HT1080 (cell line): ENCODE measurements at places on chromosomes 2 and 18. TPM values are rescaled to one million over a fixed set of nuclear protein-coding genes. Genes with fewer than 3 reads are reported as not detected.

DNA sequence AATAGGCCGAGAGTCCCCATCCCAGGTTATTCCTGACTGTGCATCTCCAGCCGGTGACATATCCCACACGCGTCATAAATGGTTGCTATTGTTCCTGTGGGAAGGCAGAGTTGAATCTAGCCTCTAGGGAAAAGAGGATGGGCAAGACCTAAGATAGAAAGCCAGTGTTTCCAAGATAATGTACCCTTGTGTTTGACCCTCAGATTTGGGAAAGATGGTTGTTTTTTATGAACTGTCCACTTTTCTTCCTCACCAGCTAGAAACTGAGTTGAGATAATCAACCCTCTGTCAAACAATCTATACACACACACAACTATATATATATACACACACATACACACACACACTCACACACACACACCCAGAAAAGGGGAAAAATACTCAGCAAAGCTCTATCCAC is 131.0 kb downstream of the PRKCE start:
- DNase-seq: no peak

DNA sequence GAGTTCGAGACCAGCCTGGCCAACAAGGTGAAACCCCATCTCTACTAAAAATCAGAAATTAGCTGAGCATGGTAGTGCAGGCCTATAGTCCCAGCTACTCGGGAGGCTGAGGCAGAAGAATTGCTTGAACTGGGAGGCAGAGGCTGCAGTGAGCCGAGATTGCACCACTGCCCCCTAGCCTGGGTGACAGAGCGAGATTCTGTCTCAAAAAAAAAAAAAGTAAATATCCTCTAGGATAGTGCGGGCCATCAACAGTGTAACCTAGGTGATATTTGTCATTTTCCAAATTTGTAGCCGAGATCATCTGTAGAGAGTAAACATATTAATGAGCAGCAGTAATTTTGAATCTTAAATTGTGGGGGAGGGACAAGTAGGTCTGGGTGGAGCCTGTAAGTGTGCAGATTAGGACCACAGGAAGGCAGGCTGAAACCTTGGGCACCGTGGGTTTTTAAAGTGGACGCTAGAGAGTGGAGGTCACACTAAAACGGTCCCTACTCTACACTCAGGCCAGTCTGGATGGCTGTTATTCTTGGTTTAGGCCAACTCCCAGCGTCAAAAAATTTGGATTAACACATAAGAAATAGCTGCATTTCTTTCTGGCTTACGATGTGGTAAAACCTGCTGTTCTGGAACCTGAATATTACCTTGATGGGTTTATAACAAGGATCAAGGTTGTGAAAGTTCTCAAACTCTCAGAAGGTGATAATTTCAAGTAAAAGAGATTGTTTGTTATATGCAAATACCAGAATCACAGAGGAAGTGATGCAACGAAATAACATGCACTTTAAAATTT is 22.7 kb upstream of the TET3 start:
- no peak for DNase-seq

GRCh38 chr2:241150660-241151530 is 628 bp downstream of the PPP1R7 start:
- DNase-seq: no peak

DNA sequence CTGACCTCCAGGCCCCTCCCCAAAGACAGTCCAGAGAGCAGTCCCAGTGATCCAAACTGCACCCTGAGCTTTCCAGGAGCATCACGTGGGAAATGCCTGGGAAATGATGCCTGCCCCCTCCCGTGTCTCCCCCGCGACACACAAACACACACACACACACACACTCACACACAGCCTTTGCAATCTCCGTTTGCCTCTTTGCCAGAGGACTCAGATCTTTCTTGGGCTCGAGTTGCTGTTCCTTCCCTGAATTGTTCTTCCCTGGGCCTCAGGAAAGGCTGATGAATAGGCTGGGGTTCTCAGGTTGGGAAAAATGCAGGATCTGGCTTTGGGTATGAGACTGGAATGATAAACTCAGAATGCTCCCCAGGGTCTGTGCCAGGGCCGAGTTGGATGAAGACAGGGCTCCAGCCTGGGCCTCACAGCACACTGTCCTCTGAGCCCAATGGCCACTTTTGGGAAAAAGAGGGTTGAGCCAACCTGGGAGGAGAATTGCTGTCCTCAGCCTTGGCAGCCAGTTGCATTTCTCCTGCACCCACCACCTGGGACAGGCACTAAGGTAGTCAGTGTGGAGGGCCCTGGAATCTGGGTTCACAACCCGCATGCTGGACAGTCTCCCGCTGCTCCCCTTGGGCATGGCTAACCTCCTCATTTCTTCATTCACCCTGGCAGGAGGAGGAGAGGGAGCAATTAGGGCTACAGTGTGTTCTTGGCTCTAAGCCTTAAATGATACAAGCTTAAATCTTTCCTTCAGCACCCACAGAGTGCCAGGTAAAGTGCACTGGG is 43.9 kb upstream of the ATP6V1B1 start:
- DNase-seq: no peak

The POTEC gene
- 0.24 TPM in 1 of 2 replicates, not detected in the other for total RNA-seq

The LRP1B gene
- 0.03 and 0.05 TPM in 2 replicates for total RNA-seq

GRCh38 chr2:128631698-128632500 is 313.2 kb upstream of the HS6ST1 start:
- DNase-seq: no peak

GRCh38 chr18:30454920-30455319 is 587.6 kb downstream of the DSC3 start:
- DNase-seq: no peak

The SLC4A3 gene
- 5.8 and 7.9 TPM in 2 replicates for total RNA-seq

DNA sequence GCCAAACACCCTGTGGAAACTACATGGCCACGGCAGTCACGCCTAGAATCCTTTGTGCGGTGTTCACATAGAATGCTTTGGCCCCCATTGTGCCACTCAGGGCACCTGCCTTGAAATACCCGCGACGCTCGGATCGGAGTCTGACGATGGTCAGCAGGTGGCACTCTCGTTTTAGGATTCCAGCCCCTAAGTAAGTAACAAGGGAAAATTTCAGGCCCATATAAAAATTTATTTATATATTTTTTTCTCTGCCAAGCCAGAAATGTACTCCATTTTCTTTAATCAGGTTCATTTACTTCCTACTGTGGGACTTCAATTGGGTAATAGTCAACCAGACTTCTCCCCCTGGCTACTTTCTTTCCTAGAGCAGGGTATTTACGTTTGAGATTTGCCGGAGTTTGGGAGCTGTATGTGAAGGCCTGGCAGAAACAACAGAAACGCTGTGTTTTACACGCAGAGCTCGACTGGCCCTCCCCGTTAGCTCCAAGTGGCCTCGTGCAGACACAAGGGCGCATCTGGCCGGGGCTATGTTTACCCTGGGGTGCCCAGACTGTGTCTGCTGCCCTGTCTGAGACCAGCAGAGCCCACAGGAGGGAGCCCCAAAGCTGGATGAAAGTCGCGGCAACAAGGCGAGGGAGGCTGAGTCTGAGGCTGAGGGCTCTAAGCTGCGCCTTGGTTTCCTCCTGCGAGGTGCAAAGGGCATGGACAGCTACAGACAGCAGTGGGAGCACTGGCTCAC is 41.6 kb downstream of the LRRC30 start:
- peak; percentile 62 for DNase-seq

GRCh38 chr2:73356097-73356496 is 29.5 kb upstream of the ALMS1 start:
- no peak for DNase-seq

GRCh38 chr2:178478130-178478438 is 316 bp downstream of the FKBP7 start:
- DNase-seq: no peak

- no peak for DNase-seq
Observed at GRCh38 chr2:47271054-47272000, 116.2 kb upstream of the STPG4 start.

The UGT1A6 gene
- not detected in 2 replicates for total RNA-seq

The CFAP210 gene
- total RNA-seq: not detected in 2 replicates

DNA sequence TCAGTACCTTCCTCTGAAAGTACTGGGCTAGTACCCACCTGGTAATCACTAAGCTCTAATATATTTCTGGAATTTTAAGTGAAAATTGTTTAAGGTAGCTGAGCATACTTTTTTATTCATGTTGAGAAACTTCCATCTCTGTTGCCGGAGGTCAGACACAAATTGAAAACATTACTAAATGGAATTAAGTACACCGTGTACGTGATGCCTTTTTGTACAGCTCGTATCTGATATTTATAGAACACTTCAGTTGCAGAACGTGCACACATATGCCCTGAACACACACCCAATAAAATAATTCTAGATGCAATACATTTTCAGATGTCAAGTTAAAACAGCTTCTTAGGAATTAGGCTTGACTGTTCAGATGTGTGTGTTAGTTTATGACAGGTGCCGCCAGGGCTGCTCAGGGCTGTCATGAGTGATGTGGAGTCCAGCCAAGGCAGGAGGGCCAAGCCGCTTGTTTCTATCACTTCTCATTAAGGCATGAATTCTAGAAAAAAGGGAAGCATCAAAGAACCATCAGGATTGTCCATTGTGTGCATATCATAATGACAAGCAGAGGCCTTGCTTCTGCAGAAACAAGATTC is 80.9 kb upstream of the FOSL2 start:
- no peak for DNase-seq

DNA sequence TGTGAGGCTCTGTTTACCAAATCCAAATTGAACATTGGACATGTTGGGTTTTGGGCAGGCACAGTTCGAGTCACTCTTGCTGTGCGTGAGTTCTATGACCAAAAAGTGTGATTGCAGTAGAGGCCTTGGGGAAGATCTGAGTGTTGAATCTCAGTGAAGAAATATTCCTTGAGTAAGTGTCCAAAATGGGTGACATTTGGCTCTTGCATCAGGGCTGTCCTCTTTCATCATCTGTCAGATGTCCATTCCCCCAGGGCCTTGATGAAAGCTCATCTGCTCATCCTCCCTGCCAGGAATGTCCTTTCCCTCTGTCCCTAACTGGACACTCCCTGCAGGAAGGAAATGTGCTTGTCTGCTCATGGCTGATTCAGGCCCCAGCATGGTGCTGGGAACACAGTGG is 6.4 kb upstream of the SFTPB start:
- no peak for DNase-seq

The FAM110C gene
- 0.02 TPM in 1 of 2 replicates, not detected in the other for total RNA-seq

DNA sequence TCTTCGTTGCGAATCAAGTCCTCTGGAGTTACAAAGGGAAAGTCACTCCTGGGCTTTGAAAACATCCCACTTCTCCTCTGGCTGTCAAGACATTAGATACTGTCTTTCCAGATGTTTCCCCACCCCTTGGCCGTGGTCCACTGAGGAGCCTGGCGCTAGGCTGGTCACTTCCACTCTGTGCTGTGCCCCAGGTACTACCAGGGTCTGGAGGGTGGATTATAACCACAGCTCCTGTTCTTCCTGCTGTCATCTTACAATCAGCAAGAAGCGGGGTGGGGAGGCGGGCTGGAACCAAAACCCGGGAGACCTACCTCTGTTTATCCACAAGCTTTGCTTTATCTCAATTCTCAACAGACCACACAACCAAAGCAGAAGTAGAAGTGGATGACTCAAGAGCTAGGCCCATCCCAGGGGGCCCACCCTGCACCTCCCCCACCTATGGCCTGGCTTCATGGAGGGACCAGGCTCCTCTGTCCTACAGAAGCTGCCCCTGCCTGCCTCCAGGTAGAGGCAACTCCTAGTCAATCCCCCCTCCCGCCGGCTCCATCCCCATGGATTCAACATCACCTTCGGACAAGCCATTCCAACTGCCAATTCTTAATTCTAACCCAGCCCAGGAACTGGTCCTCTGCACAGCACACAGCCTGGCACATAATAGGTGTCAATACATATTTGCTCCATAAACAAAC is 17.8 kb downstream of the SMAD7 start:
- no peak for DNase-seq

The BCL11A gene
- 9.8 and 15.6 TPM in 2 replicates for total RNA-seq

The XDH gene
- total RNA-seq: 3.1 and 3.7 TPM in 2 replicates

DNA sequence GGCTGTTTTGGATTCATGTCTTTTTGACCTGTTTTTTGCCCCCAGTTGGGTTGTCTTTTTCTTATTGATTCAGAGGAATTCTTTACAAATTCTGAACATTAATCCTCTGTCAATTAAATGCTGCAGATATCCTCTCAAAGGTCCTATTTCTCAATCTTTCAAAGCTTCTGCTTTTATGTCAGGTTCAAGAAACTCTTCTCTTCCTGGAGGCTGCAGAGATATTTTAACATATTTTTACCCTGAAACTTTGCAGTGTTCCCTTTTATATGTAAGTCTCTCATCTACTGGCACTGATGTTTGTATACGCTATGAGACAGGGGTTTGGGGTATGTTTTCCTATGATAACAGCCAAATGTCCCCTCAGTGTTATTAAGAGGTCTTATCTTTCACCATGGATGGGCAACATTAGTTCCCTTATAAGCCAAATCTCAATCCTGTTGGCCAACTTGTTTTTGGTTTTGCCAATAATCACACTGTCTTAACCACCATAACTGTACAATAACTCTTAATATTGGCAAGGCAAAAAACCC is 159.3 kb downstream of the HDAC4 start:
- no peak for DNase-seq

The AMER3 gene
- total RNA-seq: not detected in 2 replicates

- no peak for DNase-seq
Observed at GRCh38 chr18:57927511-57927910, 116.5 kb upstream of the NEDD4L start.

The GPATCH11 gene
- 10.5 and 11.3 TPM in 2 replicates for total RNA-seq

The NMUR1 gene
- total RNA-seq: not detected in 2 replicates

The BUB1 gene
- 75.4 and 89.2 TPM in 2 replicates for total RNA-seq

The PSMA8 gene
- total RNA-seq: not detected in 2 replicates

The ANKRD62 gene
- 0.03 and 0.10 TPM in 2 replicates for total RNA-seq

- no peak for DNase-seq
Observed at GRCh38 chr2:68659081-68659480, 15.7 kb downstream of the PROKR1 start.

DNA sequence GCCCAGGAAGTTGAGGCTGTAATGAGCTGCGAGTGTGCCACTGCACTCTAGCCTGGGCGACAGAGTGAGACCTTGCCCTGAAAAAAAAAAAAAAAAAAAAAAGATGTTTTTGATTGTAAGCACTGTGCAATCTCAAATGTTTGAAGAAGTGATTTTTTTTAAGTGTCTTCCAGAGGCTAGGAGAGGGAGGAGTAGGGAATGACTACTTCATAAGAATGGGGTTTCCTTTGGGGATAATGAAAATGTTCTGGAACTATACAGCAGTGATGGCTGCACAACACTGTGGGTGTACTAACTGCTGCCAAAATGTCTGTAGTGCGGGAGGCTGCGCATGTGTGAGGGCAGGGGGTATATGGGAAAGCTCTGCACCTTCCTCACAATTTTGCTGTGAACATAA is 83.7 kb downstream of the MCFD2 start:
- DNase-seq: no peak
